ENCODE measurements at places on chromosomes 1 and 21.

- no peak for DNase-seq
These were observed 38.1 kb upstream of the RD3 start for GRCh38 chr1:211530102-211530501.

DNA sequence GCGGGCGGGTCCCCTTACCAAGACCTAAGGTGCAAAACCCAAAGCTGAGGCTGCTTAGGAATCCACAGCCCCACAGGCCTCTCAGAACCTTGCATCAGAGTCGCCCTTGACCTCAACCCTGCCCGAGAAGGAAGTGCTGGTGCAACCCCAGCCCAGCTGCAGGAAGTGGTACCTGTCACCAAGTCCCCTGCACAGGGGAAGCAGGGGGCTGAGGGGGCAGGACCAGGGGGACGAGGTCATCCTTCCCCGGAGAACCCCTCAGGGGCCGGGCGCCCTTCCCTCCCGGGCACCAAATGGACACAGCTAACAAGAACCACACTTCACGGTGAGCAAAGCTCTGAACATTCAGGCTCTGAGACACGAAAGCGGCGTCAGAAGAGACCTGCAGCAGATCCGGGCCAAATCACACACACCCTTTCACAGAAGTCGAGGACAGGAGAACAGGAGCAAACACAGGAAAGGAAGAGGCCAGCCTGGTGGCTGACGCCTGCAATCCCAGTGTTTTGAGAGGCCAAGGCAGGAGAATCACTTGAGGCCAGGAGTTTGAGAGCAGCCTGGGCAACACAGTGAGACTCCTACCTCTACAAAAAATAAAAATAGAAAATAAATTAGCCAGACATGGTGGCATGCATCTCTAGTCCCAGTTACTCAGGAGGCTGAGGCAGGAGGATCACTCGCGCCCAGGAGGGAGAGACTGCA lies 6.4 kb downstream of the ITGB2 start:
- DNase-seq: no peak

DNA sequence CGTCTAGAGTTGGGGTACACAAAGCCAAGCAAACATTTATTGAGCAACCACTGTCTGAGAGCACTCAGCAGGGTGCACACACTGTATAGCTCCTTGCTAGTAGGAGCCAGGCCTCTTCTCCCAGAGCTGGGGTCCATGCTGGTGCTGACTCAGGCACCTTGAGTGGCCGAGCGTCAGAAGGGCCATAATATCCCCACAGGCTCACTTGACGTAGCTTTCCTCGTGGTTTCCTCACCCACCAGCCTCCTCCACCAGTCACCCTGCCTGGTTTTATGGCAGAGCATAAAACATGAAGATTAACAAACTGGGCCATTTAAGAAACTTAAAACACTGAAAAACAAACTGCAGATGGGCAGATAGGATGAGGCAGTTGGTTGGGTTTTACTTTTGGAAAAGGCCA lies 361.5 kb downstream of the HHAT start:
- DNase-seq: no peak

DNA sequence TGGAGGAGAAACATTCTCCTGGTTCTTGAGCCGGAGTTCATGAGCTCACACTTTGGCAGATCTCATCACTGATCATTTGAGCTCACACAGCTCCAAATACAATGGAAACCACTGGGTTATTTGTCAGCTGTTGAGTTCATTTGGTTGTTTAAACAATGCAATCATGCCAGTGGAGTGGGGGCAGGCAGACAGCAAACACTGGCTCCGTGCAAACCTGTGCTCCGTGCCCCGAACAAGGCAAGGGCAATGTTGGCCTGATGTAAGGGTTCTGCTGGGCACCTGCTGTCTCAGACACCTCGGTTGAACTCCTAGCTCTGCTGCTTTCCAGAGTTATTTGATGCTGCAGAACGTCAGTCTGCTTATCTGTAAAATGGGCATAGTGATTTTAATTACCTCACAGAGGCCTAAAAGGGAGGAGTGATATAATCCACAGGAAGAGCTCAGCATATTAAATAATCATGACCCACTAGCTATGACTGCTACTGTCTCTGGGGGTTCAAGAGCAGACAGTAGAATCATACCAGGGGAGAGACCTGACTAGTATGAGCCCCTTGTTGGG lies 20.0 kb upstream of the CLIC6 start:
- peak; percentile 75 for DNase-seq

DNA sequence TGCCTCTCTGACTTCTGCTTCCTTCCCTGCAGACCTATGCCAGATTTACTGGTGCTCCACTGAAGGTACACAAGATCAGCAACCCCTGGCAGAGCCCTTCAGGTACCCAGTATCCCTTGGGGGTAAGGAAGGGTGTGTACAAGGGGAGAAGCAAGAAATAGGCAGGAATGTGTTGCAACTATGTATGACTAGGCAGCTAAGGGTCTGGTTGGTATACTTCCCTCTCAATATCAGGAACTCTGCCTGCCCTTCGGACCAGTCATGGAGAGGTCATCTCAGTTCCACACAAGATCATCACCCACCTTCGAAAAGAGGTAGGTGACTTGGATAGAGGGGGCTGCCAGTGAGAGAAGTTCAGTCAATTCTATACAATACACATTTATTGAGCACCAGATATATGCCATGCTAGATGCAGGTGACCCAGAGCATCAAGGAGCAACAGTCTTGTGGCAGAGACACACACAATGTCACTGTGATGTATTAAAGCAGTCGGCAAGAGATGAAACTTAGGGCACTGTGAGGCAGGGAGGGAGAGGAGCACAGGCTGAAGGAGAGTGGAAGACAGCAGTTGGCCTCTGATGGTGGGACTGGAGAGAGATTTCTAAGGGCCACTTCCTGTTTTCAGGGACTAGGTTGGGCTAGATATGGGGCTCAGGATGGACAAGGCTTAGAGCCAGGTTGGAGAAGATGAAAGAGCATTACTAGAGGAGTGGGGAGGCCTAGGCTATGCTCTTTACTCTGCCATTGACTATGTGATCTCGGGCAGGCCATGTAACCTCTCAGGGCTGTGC lies 2.0 kb downstream of the MTX1 start:
- no peak for DNase-seq

DNA sequence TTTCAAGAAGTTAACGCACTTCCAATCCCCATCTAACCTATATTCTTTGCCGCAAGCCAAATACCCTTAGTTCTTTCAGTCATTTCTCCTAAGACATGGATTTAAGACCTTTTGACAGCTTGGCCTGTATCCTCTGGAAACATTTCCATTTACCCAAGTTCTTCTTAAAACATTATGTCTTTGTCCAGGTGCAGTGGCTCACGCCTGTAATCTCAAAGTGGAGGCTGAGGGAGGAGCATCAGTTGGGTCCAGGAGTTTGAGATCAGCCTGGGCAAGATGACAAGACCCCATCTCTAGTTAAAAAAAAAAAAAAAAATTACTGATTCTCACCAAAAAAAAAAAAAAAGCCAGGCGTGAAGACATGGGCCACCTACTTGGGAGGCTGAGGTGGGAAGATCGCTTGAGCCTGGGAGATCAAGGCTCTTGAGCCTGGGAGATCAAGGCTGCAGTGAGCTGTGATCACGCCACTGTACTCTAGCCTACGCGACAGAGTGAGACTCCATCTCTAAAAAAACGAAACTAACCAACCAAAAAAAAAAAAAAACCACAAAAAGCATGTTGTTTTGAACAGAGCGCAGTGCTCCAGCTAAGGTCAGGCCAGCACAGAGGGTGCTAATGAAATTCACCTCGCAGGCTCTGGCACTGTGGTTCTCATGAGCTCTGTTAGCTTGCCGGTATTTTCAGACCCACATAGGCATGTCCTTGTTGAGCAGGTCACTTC lies 36.0 kb downstream of the NUAK2 start:
- no peak for DNase-seq

DNA sequence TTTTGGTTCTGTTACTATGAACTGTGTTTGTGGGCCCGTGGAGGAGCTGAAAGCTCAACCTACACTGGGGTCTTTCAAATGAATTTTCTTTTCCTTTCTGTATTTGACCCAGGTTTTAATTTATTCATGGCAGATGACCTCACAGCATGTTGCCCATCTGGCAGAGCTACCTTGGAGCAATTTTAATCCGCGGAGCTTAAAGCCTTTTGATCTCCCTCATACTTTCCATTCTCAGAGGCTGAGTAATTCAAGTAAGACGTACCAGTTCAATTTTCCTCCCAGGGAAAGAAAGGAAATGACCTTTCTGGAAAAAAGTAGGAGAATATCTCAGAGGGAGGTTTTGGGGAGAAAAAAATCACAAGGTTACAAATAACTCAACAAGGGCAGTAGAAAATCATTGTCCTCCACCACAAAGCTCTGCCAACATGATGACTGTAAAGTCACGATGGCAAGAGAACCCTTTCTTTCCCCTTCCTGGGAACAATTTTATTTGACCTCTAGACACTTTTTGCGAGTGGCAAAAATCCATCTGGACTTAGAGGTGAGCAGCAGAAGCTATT lies 21.6 kb upstream of the PCP4 start:
- DNase-seq: no peak

DNA sequence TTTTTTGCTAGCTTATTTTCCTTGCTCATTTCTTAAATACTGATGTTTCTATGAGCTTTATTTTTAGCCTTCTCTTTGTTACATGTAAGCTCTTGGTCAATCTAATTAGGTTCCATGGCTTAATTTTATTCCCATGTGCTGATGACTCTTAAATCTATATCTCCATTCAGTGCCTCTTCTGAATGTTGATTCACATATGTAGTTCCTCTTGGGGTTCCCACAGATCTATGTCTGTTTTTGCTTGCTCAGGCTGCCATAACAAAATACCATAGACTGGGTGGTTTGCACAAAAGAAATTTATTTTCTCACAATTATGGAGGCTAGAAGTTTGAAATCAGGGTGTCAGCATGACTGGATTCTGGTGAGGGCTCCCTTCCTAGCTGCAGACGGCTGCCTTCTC lies 58.3 kb upstream of the PLA2G4A start:
- DNase-seq: no peak

DNA sequence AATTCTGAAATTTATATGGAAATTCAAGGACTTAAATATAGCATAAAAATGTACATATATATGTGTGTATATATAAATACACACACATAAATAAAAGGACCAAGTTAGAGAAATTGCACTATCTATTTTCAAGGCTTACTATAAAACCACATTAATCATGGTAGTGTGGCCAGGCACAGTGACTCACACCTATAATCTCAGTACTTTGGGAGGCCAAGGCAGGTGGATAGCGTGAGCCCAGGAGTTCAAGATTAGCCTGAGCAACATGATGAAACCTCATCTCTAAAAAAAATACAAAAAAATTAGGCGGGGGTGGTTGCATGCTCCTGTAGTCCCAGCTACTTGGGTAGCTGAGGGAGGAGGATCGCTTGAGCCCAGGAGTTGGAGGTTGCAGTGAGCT lies 171.4 kb upstream of the GORAB start:
- DNase-seq: no peak

DNA sequence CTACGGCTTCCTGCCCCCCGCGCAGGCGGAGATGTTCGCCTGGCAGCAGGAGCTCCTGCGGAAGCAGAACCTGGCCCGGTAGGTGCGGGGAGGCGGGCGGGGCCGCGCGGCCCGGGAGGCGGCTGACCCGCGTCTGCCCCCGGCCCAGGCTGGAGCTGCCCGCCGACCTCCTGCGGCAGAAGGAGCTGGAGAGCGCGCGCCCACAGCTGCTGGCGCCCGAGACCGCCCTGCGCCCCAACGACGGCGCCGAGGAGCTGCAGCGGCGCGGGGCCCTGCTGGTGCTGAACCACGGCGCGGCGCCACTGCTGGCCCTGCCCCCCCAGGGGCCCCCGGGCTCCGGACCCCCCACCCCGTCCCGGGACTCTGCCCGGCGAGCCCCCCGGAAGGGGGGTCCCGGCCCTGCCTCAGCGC lies 16.6 kb downstream of the NOC2L start:
- no peak for DNase-seq

Measured in NCI-H510A treated with DMSO at 0.1 percent for 48 hours (cell line).